HFFc6 (cell line): ENCODE measurements at places on chromosomes 4 and X. TPM values are rescaled to one million over a fixed set of nuclear protein-coding genes. Genes with fewer than 3 reads are reported as not detected.

DNA sequence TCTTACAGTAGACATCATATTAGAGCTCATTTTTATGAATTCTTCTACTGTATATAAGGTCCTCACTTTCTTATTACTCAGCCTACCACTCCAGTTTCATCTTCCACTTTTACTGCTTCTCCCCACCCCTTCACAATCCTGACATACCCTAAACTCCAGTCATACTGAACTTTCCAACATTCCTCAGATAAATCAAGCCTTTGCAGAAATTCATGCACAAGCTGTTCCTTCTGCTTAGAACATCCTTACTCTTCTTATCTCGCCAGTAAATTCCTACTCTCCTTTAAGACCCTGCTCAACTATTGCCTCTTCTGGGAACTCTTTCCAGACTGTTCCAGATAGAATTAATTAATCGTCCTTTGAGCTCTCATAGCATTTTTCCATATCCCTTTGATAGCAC lies 24.8 kb downstream of the RTL9 start:
- H3K4me1 ChIP-seq: peaks cover 61% of the 10 kb centered on the region
- peak overlapping the region; percentile 70 for H3K4me3 ChIP-seq
- H3K27ac ChIP-seq: peak overlapping the region; percentile 90

GRCh38 chrX:107758231-107758766 lies 17.3 kb downstream of the TSC22D3 start:
- no peaks in the 10 kb centered on the region for H3K36me3 ChIP-seq
- no peak overlapping the region for H3K27ac ChIP-seq
- peaks cover 26% of the 10 kb centered on the region for H3K27me3 ChIP-seq
- H3K4me1 ChIP-seq: no peaks in the 10 kb centered on the region
- no peak for DNase-seq

GRCh38 chr4:107255114-107255513 lies 219.0 kb upstream of the DKK2 start:
- peak overlapping the region; percentile 77 for H3K4me3 ChIP-seq
- peak overlapping the region; percentile 4; the same call in 1 of the 2 replicates for H3K27ac ChIP-seq
- H3K27me3 ChIP-seq: no peaks in the 10 kb centered on the region
- DNase-seq: no peak

Gene AR
- 12.2 to 14.6 TPM (median 12.9 TPM) in 3 replicates for total RNA-seq

Gene CNGA1
- not detected in 3 replicates for total RNA-seq
